ENCODE measurements at places on chromosomes 6 and 20. TPM values are rescaled to one million over a fixed set of nuclear protein-coding genes. Genes with fewer than 3 reads are reported as not detected.

- DNase-seq: peak; percentile 74
Observed at GRCh38 chr6:32666420-32667300, at the start of gene HLA-DQB1. HLA-DQB1 (minus strand) TSS chr6:32666657; CDS start chr6:32666607, 50 bp downstream.

The SEC23B gene
- 114 TPM for total RNA-seq

DNA sequence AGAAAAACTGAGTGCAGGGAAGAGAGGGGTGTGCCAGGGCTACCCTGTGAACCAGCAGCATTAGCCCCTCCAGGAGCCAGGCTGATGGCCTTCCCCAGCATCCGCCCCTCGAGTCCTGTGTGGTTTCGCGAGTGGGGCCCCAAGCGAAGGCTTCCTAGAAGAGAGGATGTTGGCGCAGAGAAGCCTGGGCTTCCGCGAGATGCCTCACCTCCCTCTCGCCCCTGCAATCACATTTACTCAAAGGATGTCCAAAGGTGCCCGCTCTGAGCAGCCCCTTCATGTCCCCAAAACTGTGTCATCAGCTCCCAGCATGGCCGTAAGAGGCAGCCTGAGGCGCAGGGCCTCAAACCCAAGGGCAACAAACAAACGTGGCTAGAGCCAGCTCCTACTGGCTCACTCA is 111.7 kb downstream of the PREX1 start:
- DNase-seq: no peak

GRCh38 chr20:44928595-44928994 is 18.7 kb downstream of the PABPC1L start:
- DNase-seq: no peak

- peak; percentile 90 for DNase-seq
Observed at GRCh38 chr6:167733740-167734661, 92.7 kb upstream of the AFDN start.

- peak; percentile 74 for DNase-seq
Observed at GRCh38 chr6:116840091-116840490, 11.2 kb upstream of the GPRC6A start.

GRCh38 chr6:150183105-150183504 is 40.3 kb downstream of the PPP1R14C start:
- no peak for DNase-seq

The UNC5CL gene
- 9.6 TPM for total RNA-seq

The CST2 gene
- not detected for total RNA-seq

The NKAIN4 gene
- total RNA-seq: 7.5 TPM

DNA sequence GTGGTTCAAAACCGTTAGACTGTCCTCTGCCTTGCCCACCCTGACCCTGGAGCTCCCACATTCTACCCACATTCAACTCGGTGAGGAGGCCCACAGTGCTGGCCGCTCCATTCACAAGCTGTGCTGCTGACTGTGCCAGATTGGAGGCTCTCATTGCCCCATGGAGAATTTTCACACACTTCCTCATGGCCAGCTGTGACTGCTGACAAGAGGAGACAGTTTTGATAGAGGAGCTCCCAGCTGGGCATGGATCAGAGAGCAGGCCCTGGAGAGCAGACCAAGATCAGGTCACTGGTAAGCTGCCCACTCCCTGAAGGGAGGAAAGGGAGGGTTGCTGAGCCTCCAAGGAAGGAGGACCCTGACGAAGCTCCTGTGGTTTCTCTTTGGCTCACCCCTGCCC is 246.1 kb upstream of the RIN2 start:
- no peak for DNase-seq

All from renal cortical epithelial cell (primary cell).